ENCODE measurements at places on chromosomes 16 and 17.

DNA sequence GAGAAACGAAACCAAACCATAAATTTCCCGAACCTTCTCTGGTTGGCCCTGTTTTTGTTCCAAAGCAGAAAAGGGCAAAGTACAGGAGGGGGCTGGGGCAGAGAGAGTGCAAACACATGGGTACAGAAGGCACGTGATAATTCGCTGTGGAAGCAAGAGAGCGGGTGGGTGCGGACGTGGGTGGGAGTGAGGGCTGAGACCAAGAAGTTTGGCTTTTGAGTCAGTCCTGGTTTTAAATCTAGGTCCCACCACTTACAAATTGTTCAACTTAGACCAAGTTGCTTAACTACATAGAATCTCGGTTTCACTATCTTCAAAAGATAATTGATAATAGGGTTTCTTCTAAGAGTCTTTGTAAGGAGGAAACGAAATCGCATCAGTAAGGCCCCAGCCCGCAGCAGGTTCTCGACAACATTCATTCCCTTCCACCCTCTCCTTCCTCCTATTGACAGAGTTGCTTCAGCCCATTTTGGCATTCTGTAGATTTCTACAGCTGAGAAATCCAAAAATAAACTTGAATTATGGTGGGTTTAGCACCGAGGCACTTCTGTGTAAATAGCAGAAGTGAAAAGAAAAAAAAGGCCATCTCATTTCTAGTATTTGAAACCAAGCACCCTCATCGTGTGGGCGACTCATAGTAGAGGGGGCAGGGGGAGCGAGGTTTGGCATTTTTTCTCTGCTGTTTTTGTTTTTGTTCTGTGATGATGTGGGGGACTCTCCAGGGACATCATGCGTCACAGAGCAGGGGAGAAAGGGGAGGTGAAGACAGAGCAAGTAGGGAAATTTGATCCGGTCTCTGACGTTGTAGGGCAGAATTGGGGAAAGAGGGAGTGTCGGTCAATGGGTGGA is 33.6 kb upstream of the CCR7 start:
- DNase-seq, result peak; percentile 86

DNA sequence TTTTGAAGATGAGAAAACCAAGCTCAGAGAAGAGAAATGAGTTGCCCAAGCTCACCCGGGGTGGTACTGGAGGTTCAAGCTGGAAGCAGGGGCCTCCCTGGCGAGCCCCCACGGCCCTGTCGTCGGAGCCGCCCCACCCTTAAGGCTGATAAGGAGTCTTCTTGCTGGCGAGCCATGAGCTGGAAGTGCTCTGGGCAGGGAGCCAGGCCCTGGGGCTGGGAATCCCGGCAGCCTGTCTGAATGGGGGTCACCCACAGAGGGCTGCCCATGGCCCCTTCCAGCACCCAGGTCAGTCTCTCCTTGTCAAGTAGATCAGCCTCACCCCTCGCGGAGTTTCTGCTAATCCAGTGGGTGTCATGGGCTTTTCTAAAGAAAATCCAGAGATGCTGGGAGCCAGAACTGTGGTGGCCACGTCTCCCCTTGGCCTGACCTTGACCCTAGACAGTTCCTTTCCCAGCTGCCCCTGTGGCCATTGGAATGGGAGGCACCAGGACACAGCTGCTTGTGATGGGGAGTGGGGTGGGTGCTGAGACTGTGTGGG is 1.2 kb upstream of the P2RX1 start:
- no peak for DNase-seq

DNA sequence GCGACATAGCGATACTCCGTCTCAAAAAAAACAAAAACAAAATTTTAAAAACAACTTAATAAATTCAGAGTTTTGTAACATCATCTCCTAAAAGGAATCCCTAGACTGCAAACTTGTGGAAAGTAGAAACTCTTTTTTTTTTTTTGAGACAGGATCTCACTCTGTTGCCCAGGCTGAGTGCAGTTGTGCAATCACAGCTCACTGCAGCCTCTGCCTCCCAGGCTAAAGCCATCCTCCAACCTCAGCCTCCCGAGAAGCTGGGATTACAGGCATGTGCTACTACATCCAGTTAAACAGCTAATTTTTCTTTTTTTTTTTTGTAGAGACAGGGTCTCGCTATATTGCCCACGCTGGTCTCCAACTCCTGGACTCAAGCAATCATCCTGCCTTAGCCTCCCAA is 19.7 kb downstream of the EZH1 start:
- no peak for DNase-seq

- no peak for DNase-seq
Observed at GRCh38 chr17:78362232-78362631, 2.4 kb upstream of the SOCS3 start.

DNA sequence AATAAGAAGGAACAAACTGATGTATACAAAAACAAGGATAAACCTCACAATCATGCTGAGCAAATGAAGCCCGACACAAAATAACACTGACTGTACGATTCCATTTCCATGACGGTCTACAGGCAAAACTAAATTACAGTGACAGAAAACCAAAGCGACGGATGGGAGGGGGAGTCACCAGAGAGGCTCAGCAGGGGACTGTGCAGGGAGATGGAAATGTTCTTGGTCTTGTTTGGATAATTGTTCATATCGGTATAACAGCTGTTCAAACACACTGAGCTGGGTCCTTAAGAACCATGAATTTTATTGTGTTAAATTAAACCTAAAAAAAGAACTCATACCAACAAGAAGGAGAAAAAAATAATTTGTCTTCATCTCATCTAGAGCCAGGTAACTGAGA is 97.8 kb downstream of the NXN start:
- DNase-seq, result no peak

DNA sequence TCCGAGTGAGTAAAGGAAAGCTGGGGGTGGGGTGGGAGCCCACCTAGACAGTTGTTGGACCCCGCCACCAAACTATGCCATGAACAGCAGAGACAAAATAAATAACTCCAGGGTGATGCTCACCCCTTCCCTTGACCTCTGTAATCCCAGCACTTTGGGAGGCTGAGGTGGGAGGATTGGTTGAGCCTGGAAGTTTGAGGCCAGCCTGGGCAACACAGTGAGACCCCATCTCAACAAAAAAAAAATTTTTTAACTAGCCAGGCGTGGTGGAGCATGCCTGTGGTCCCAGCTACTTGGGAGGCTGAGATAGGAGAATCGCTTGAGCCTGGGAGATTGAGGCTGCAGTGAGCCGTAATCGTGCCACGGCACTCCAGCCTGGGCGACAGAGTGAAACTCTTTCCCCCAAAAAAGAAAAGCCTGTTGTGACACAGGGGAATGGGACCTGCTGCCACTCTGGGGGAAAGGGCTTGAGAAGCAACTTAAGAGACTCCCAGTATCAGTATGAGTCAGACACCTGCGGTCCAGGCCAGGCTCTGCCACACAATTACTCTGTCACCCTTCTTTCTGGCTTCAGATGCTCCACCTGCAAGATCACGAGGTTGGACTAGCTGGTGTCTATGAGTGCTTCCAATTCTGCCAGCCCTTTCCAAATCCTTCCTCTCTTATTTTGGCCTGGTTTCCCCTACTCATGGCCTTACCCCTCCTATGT is 5.0 kb downstream of the SGCA start:
- no peak for DNase-seq

- DNase-seq, result no peak
Observed at GRCh38 chr16:78791011-78791410, 691.6 kb downstream of the WWOX start.

DNA sequence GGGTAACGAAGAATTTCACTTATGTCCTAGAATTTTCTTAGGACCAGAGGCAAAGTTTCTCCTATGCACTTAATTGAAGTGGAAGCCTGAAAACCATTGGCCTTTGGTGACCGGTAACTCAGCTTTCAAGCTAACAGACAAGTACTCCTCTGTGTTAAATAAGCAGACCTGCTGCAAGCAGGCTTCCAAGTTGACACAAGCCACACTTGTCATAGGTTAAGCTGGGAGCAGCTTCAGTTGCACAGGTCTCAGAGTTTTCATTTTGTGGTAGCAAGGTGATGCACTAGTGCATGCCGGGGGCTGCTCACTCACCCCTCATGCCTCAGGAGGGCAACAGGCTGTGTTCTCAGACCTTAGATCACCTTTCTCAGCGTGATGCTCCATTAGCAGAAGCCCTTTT is 399.9 kb downstream of the UTP18 start:
- no peak for DNase-seq

DNA sequence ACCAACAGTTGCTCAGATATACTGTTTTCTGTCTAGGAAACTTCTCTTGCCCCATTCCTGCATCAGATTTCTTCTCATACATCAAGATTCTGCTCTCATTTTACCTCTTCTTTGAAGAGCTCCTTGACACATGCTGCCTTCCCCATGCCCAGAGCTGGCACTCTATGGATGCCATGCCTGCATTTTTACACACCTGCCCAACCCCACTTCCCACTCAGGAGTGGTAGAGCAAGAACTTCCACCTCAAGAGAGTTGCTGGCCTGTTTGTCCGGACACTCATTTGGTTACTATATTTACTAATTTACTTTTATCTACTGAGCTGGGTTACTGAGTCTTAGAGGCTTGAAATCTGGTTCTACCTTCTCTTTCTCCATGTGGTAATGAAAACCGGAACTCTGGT is 98.3 kb upstream of the HLF start:
- no peak for DNase-seq

- DNase-seq, result peak; percentile 30
Observed at GRCh38 chr16:75789237-75789636, 62.9 kb upstream of the CPHXL start.

All from stromal cell of bone marrow (primary cell).